ENCODE measurements at places on chromosomes 12 and 14.

GRCh38 chr12:12207746-12208145 is 59.1 kb downstream of the LRP6 start:
- DNase-seq, result no peak

DNA sequence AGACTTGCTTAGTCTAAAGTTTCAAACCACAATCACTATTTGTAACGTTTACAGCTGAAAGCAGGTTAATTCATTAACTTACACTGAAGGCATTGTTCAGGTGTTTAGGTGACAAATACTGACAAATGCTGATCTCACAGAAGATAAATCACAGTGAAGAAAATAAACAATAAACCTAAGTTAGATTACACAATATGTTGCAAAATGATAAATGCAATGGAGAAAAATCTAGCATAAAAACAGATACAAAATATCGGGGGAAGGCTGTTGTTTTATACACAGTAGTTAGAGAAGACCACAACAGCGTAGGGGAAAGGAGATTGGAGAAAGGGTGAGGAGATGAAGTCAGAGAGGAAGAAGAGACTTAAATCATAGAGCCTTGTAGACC is 3.0 kb downstream of the SCAF11 start:
- DNase-seq, result no peak

GRCh38 chr12:76719171-76720041 is 44.5 kb upstream of the ZDHHC17 start:
- DNase-seq, result no peak

DNA sequence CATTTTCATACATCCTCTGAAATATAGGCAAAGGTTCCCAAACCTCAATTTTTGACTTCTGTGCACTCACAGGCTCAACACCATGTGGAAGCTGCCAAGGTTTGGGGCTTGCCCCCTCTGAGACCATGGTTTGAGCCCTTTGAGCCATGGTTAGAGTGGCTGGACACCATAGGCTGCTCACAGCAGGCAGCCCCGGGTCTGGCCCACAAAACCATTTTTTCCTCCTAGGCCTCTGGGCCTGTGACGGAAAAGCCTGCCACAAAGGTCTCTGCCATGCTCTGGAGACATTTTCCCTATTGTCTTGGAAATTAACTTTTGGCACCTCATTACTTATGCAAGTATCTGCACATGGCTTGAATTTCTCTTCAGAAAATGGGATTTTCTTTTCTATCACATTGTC is 1113.2 kb upstream of the ATXN7L3B start:
- DNase-seq, result no peak

DNA sequence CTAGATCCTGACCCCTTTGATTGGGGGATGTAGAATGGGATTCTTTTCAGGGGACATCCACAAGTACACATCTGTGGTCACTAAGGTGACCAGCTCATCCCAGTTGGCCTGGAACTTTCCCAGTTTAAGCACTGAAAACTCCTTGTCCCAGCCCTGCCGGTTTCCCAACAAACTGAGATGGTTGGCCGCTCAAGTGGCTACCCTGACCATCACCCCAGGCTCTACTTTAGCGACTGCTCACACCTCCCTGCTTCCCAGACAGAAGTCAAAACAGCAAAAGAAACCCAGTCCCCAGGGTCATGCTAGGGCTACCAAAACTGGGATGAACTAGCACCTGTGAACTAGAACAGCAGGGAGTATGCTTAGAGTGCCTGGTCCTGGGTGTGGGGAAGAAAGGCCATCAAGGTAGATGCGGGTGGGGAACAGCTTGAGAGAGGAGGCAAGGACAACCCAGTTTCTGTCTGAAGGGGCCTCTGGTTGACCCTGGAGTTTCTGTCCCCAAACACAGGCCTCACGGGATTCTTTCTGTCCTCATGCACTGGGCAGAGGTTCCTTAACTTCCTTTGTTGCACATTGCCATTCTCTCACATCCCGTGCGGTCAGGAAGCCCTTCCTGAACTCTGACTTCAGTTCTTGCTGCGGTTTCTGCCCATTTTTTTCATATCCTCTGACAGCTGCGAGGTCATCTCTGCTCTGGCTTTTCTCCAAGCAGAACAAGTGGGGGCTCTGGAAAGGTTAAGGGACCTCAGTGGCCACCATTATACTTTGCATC is 1.6 kb downstream of the LTB4R start:
- DNase-seq, result peak; percentile 20

DNA sequence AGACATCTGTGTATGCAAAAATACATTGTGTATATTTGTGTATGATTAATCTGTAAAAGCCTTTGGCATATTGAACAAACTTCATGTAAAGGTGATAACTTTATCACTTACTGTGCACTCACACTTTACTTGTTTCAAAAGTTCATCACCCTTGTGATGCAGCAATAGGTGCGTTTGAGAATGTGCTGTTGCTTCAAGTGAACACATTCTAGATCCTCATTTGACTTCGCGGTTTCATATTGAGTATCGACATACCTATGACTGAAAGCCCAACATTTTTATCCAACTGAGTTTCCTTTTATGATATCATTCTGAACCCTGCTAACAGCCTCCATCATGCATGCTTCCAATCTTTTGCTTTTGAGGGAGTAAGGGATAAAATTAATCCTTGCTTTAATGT is 1086.9 kb downstream of the TMEM121 start:
- DNase-seq, result no peak

DNA sequence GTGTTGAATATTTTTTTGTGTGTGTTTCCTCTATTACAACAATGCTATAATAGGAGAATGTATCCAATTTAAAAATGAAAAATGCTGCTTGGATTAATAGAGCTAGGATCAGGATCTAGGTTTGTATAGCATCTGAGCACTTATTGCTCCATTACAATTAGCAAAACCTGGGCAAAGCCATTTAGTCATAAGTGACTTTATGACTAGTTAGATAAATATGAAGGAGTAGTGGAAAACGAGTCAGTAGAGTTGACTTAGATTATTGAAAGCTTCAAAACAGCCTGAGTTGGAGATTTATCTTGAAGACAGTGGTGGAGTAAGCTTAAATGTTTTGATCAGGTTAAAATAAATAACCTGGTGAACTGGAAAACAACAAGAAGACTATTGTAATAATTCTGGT is 2.8 kb downstream of the MED21 start:
- no peak for DNase-seq

DNA sequence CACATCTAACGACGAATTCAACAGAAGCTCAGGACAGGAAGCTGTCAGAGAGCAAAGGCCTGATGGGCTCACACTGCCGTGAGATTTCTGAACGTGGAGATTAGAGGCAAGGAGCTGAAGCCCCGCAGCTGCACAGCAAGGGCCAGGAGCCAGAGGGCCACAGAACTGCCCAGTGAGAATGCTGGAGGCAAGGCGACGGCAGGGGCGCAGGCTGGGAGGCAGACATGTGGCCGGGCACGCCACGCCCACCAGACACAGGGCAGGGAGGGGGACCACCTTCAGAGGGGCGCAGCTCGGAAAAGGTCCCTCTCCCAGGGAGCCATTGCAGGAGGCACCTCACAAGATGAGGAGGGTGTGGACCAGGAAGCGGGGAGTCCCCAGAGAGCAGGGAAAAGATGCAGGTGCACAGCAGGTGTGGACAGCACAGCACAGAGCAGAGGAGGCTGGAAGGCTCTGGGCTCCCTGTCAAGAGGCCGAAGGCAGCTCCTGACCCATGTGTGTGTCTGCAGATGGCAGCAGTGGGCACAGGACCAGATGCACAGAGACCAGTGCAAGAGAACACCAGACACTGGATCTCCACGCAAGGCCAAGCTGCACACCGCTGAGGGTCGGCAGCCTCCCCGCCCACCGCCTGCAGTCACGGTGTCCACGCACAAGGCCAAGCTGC is 23.0 kb downstream of the BTBD6 start:
- DNase-seq, result peak; percentile 96
